ENCODE measurements at places on chromosomes 12 and 14.

DNA sequence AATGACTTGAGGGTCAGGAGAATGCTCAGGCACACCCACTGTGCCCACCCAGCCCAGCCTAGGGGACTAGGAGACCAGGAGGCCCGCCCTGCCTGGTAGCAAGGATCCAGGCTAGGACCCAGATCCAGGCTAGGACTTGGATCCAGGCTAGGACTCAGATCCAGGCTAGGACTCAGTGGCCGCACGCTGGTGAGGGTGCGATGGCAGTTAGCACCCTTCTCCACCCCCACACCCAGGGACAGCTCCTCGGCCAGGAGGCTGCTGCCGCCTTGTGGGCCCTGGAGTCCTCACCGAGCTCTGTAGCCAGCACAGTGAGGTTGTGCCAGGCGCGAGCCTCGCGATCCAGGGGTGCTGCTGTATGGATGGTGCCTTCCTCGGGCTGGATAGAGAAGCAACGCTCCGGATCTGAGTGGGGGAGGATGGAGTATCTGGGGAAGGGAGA lies 5.1 kb downstream of the CDH24 start:
- DNase-seq: no peak

- DNase-seq: no peak
These were observed 4.6 kb downstream of the SIX1 start for GRCh38 chr14:60644666-60645065.

DNA sequence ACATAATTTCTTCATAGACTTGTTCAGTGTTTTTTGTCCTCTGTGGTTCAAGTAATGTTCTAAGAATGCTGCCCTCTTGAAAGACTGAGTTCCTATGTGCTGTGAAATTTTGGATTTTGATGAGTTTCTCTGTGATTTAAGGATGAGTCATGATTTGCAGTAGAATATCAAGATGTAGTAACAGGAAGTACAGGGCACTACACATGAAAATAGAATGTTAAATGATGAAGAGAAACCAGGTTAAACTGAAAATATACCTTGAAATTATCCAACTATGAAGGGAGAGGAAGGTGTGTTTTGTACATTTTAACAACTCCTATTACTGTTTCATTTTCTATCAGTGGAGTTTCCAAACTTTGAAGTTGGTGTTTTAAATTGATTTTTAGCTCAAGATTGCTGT lies 4.8 kb downstream of the ELK3 start:
- peak; percentile 86 for DNase-seq

DNA sequence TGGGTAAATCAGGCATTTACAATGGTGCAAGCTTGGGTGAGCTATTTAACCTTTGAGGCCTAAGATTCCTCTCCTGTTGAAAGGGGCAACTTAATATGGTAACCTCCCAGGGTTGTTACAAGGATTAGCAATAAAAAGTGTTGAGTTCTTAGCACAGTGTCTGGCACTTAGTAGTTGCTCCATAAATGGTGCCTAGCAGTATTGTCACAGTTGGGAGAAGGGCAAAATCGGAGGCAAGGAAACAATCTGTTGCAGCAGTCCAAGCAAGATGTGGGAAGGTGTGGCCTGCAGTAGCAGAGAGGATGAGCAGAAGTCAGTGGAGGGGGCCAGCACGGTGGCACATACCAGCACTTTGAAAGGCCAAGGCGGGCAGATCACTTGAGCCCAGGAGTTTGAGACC lies 7.3 kb upstream of the SP7 start:
- DNase-seq: no peak

DNA sequence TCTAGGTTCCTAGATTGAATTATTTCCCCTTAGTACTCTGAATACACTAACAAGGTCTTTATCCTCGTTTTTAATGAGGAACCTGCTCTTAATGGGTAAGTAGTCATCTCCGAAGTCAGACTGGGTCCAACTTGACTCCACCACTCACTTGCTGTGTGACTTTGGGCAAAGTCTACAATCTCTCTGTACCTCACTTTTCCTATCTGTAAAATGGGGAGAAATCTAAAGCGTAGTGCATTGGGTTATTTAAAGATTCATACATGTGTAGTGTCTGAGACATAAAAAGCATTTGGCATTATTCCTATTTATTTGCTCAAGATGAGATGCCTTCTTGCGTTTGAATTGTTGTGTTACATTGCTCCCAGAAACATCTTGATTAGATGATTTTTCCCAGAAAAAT lies 51.5 kb downstream of the GTF2A1 start:
- DNase-seq: no peak

- no peak for DNase-seq
These were observed 371.7 kb downstream of the RGS6 start for GRCh38 chr14:72303930-72304329.

DNA sequence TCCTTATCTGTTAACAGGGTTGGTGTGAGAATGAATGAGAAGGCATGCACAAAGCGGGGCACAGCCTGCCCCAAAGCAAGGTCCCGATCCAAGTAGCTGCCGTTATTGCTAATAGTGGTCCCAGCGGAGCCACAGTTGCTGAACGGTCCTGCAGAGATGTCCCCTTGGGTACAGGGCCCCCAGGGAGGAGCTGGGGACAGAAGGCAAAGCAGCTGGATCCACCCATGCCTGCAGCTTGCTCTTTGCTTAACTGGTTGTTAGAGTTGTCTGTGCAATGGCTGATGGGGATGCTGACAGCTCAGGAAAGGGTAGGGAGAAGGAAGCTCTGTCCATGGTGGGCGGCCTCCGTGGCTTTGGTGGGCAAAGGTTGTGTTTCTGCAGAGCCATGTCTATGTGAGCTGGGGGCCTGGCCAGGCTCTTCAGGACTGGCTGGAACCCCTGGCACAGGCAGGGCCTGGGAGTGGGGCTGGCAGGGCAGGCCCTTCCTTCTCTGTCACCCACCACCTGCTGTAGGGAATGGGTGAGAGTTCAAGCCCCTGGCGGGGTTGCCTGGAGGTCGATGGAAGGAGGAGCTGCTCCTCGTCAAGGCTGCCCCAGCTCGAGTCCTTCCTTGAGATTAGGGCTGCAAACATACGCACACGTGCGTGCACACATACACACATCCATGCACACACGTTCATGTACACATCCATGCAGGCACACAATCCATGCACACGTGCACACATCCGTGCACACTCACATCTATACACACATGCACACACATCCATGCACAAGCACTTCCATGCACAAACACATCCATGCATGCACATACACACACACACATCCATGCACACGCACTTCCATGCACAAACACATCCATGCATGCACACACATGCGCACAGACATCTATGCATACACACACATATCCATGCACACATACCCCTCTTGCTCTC lies 35.4 kb downstream of the NOC4L start:
- no peak for DNase-seq

- DNase-seq: no peak
These were observed 216.7 kb downstream of the TMEM132C start for GRCh38 chr12:128483526-128484255.

DNA sequence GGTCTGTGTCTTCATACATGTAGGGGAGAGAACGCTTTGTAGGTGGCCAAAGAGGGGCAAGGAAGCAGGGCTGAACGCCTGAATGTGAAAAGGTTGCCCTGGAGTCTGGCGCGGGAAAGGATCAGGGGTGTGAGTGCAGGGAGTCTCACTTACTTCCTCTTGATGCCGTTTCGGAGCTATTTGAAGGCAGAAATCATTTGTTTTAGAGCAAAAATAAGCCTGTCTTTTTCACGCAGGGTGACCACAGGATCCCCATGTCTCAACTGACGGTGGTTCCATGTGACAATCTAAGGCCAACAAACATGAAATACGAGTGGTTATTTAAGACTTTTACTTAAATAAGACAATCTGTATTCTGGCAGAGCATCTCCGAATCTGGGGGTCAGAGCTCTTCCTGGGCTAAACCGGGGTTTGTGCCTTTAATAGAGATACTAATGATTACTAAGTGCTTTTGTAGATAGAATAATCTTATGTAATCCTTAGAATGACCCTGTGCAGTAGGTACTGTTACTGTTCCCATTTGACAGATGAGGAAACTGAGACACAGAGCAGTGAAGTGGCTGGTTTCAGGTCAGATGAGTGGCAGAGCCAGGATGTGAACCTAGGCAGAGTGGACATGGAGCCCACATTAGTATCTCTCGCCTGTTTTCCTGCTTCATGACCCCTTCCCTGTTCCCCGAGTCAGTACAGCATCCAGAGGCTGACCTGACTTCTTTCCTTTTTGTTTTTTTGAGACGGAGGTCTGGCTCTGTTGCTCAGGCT lies 1.9 kb downstream of the BRI3BP start:
- DNase-seq: no peak

DNA sequence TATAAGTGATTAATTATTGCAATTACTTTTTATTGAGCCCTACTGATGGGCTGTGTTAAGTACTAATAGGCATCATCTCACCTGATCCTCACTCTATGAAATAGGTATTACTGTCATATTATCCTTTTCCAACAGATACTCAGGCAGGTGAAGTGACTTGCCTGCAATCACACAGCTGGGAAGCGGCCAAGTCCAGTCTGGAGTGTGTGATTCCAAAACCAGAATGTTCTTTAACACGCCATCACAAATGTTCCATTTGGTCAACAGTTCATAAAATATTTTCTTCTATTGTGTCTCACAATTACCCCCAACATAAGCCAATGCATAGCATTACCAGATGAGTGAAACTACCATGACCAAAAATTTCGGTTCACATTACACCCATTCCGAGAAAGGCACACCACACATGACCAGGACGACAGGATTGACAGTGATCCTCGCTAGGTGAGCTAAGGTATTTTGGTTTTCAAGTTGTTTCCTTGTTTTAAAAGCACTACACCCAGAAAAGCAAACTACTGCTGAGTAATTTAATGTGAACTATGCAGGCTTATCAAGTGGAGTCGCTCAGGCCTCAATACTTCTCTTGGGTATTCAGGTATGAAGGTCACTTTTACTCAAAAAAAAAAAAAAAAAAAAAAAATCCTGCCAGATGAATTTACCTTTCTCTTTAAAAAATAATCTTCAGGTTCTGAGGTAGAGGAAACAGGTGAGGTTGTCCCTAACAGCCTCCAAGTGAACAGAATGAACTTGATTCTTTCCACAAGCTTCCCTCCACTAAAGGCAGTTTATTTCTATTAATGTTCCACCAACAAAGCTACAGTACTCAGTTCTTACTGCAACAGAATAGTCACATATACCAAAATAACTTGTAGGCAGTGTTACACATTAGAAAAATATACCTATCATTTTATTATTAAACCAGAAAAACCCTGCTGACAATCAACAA lies 2.4 kb downstream of the VPS37B start:
- no peak for DNase-seq

- peak; percentile 88 for DNase-seq
These were observed 6.8 kb upstream of the SYNE3 start for GRCh38 chr14:95523051-95523814.

DNA sequence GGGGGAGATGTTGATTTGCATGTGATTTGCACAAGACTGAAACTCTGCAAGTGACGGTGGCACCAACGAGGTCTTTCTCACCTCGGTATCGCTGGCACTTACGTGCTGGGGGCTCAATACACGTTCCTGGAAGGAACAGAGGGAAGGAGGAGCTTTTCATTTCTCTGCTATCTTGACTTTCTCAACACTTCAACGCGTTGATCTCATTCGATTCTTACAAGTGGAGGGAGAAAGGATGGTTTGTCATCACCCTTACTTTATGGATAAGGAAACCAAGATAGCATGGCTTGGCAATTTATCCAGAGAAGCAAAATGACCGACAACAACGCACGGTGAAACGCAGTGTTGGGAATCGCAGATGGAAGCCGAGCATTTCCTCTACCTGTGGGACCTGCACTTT lies 87.3 kb upstream of the RFLNA start:
- no peak for DNase-seq

GRCh38 chr14:104655128-104655848 lies 34.1 kb upstream of the INF2 start:
- DNase-seq: no peak

- no peak for DNase-seq
These were observed 284.6 kb upstream of the SEL1L start for GRCh38 chr14:81818271-81818670.

DNA sequence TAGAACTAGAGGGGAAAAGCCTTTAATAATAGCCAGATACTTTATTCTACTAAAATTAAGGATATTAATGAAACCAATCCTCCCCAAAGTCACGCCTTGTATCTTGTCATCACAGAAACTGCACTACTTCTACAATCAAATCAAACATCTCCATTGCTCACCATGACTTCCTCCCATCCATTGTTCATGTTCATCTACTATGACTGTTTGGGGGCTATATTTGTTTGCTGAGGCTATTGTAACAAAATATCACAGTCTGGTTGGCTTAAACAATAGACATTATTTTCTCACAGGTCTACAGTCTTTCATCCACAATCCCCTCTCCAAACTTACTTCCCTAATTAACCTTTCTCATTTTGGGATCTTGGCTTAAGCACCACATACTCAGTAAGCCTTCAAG lies 193.6 kb upstream of the FSCB start:
- DNase-seq: no peak

DNA sequence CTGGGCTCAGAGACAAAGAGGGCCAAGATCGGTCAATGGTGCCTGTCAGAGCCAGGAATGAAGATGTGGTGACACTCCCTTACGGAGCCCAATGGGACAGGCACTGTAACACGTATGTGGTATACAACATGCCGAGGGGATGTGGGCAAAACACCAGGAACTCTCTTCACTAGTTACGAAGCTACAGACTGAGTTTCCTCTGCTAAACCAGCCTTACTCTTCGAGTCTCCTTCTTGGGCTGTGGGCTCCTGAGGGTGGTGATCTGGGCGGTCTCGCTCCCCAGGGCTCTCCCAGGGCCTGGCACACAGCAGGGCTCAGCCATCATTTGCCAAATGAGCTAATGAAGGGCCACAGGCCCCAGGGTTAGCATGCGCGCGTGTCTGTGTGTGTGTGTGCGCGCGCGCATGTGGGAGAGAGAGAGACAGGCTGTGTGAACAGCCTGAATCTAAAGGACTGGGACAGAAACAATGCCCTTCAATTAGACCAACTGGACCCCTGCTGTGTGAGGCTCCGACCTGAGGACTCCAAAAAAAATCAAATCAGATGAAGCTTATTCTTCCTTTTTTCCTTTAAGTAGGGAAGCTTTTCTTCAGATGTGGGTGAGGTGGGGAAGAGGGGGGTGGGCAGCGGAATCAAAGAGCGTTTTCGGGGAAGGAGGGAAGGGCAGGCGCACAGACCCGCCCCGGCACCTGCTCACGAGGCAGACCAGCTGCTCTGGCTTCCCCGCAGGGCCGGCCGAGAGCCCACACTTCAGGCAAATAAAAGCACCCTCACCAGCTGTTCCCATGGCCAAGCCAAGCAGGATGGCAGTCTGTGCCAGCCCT lies 42.5 kb downstream of the CCDC88C start:
- no peak for DNase-seq

- peak; percentile 43 for DNase-seq
These were observed 168.1 kb upstream of the DAAM1 start for GRCh38 chr14:59020382-59020781.

DNA sequence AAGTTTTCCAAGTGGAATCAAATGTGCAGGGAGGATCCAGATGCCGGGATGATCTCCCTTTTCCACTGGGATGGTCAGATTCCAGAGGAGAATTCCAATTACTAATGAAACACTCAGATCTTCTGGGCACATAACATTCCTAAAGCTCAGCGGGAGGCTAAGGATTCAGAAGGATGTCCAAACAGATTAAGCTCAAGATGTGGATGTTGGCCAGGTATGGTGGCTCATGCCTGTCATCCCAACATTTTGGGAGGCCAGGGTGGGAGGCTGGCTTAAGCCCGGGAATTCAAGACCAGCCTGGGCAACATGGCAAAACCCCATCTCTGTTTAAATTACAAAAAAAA lies 62.0 kb upstream of the PNMA1 start:
- no peak for DNase-seq
